ENCODE measurements at places on chromosomes 1 and 21. TPM values are rescaled to one million over a fixed set of nuclear protein-coding genes. Genes with fewer than 3 reads are reported as not detected.
A peak's percentile ranks its signal among the peaks of the same experiment; 100 is the strongest.

The PALMD gene
- 26.6 TPM for polyA plus RNA-seq

DNA sequence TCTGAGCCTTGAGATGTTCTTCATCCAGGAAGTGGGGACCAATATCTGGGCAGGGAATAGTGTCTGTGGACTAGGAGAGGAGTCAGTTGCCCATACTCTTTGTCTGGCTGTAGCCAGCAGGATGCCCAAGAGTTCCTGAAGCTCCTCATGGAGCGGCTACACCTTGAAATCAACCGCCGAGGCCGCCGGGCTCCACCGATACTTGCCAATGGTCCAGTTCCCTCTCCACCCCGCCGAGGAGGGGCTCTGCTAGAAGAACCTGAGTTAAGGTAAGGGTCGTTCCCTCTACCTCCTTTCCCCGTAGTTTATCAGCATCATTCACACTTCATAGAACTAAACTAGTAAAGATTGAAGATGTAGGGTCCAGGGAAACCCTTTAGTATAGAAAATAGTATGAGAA, 3.4 kb upstream of the PPOX start:
- no peak for DNase-seq

DNA sequence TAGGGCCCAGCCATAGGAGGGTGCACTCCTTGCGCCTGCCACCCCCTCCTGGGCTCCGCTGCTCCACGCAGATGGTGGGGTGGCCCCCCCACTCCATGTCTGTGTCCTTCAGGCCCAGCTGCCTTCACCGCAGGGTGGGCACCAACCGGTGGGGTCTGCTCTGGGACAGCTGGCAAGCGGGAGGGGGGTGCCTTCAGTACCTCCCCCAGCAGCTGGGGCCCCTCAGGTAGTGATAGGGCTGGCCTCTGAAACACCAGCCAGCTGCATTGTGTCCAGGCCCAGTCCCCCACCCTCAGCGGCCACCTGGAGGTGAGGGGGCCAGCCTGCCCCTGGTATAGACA, 360 bp downstream of the GJC2 start:
- no peak for DNase-seq

- DNase-seq = no peak
Measured at GRCh38 chr21:36412916-36413315, 27.7 kb downstream of the CHAF1B start.

GRCh38 chr1:58062635-58063034, 483.9 kb downstream of the OMA1 start:
- DNase-seq = no peak

- no peak for DNase-seq
Measured at GRCh38 chr21:39713905-39714304, 31.1 kb upstream of the IGSF5 start.

DNA sequence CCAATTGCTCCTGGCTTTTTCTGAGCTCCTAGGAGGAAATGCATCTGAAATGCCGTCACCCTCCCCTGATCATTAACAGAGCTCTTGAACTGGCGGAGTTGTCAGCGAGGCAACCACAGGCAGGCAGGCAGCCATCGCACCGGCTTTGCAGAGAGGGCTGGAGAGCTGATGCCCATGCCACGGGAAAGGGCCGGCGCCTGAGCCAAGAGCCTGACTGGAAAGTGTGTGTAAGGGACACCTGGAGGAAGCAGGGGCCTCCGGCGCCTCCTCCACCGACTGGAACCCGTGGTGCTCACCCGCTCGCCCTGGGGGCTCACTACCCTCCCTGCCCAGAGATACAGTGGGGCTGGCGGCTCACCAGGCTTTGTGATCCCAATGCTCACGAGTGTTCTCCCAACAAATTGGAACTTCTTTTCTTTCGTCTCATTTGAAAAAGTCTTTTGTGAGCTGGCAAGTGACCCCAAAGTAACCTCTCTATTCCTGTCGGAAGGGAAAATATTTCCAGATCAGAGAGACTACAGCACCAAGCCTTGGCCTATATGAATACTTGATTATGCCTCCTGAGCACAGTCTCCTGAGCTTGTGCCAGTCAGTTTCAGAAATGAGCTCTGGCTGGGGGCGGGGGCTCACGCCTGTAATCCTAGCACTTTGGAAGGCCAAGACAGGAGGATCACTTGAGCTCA, 97.7 kb upstream of the SLC25A33 start:
- DNase-seq = no peak

DNA sequence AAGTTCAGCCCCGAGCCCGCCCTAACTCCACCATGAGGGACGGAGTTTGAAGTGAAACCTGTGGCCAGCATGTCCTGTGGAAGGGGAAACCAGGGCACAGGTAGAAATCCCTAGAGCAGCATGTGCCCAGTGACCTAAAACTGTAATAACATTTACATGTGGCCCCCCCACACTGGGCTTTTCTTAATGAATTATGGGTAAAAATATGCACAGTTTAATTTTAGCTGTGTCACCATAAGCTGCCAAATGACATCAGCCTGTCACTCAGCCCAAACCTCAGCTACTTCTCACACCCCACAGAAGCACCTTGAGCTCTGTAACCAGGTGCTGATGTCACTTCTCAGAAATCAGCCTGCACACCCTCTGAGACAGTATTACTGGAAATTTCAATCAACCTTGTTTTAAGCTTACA, 50.0 kb upstream of the SLC19A1 start:
- no peak for DNase-seq

The OR2W3 gene
- 0.67 TPM for polyA plus RNA-seq

- no peak for DNase-seq
Measured at GRCh38 chr1:232291681-232292080, 338.3 kb downstream of the SIPA1L2 start.

The GPR157 gene
- 23.1 TPM for polyA plus RNA-seq

The SLAMF9 gene
- not detected for polyA plus RNA-seq

GRCh38 chr1:160658162-160658813, 11.4 kb upstream of the SLAMF1 start:
- no peak for DNase-seq

The HSPB7 gene
- polyA plus RNA-seq = 2.0 TPM

DNA sequence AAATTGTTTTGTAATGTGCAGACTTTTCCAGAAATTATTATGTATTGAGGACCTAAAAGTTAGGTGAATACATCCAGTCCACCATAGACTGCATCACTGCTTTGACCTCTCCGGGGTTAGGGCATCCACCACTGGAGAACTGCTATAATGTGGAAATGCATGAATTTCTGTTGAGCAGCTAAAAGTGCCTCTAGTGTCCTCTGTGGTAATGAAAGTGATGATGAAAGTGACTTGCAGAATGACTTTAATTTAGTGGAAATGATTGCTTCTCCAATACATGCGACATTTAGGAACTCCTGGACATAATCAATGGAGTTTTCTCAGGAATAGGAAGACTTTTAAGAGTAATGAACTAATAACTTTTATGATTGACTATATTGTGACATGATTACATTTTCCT, 170.8 kb downstream of the LBR start:
- no peak for DNase-seq

GRCh38 chr1:54475946-54476516, 69.8 kb upstream of the SSBP3 start:
- peak; percentile 70 for DNase-seq

GRCh38 chr1:47701283-47701682, 263.4 kb downstream of the FOXD2 start:
- no peak for DNase-seq

The TCHH gene
- polyA plus RNA-seq = 0.21 TPM

DNA sequence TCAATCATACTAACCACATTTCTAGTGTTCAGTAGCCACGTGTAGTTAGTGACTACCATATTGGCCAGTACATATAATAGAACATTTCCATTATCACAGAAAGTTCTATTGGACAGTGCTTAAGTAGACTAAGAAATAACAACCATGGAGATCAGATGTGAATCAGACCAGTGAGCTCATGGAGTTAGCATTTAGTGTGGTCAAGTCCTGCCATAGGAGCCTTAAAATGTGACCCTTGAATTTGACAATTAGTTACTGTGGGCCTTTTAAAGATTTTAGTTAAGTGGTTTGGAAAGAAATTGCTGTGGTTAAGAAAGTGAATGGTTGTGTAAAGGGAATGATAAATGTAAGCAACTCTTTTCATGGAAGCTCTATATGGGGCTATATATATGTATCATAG, 123.4 kb downstream of the POU2F1 start:
- no peak for DNase-seq

DNA sequence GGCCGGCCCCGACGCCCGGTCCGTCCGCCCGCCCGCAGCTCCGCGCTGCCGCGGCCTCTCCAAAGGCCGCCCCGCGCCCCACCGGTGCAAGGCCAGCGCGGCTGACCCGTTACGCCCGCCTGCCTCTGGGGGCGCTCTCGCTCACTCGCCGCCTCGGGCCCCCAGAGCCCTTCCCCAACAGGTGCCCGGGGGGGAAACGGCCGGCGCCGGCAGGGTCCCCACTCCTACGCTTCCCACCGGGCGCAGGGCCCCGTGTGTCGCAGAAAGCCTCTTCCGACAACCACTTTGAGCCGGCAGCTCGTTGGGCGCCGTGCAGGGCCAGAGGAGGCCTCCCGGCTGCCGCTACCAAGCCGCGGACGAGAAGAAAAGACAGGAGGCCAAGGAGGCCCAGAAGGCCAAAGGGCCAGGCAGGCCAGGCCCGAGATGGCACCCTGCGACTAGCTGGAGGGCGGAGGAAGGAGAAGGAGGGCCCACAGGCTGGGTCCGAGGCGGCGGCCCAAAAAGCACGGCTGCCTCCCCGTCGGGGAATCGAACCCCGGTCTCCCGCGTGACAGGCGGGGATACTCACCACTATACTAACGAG, 64.9 kb upstream of the FCGR2A start:
- peak; percentile 55 for DNase-seq

GRCh38 chr1:53956308-53957168, 10.4 kb downstream of the LRRC42 start:
- DNase-seq = no peak

GRCh38 chr21:43369124-43369523, 57.8 kb downstream of the SIK1 start:
- no peak for DNase-seq

The C4BPA gene
- polyA plus RNA-seq = 0.40 TPM

- DNase-seq = no peak
Measured at GRCh38 chr1:179800481-179800880, 57.4 kb downstream of the FAM163A start.

The CRP gene
- polyA plus RNA-seq = not detected

- DNase-seq = no peak
Measured at GRCh38 chr1:62823556-62823955, 39.6 kb downstream of the ATG4C start.

The PAX7 gene
- polyA plus RNA-seq = not detected

The S1PR1 gene
- 181 TPM for polyA plus RNA-seq

The KCNK1 gene
- 3.6 TPM for polyA plus RNA-seq

- DNase-seq = no peak
Measured at GRCh38 chr1:178633056-178633455, 92.0 kb upstream of the RALGPS2 start.

The PCP4 gene
- 4.6 TPM for polyA plus RNA-seq

DNA sequence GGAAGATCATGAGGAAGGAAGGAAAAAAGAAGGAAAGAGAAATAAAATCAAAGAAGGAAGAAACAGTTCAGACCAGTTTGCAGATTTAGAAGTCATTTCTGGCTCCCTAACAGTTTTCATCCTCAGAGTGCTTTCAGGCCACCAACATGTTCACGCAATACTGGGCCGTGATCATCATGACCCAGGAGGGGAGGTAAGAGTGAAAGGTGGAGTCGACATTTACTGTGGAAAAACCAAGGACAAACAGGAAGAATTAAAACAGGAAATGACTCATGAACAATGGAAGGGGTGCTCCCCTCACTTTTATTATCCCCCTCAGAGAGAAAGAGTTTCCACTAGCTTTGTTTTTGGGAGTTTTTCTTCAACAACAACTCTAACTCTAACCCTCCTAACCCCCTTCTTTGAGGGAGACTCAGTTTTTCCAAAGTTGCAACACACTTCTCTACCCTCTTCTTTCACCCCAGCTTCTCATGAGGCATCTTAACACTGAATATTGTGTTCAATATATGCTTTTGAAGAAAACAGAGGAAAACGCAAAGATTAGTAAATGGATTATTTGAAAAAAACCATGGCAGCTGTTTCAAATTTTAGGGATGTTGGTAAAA, 60.4 kb downstream of the VANGL2 start:
- no peak for DNase-seq

GRCh38 chr1:235831148-235831547, 35.6 kb downstream of the LYST start:
- no peak for DNase-seq

GRCh38 chr1:18116777-18117176, 9.2 kb downstream of the IGSF21 start:
- no peak for DNase-seq

- DNase-seq = no peak
Measured at GRCh38 chr1:227062306-227062705, 122.2 kb downstream of the COQ8A start.

DNA sequence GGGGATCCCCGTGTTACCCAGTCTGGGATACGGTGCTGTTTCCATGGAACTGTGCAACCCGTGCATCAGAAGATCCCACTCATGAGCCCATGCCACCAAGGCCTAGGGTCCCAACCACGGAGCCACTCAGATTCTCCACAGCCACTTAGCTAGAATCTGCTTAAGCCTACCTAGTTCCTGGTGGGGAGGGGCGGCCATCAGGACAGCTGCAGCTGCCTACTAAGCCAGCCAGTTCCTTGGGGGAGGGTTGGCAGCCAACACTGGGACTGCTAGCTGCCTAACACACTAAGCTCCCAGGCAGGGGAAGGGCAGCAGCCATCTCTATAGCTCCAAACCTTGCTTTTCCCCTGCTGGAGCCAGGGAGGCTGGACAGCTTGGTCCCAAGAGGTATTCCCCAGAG, 549.2 kb upstream of the BRINP3 start:
- no peak for DNase-seq

DNA sequence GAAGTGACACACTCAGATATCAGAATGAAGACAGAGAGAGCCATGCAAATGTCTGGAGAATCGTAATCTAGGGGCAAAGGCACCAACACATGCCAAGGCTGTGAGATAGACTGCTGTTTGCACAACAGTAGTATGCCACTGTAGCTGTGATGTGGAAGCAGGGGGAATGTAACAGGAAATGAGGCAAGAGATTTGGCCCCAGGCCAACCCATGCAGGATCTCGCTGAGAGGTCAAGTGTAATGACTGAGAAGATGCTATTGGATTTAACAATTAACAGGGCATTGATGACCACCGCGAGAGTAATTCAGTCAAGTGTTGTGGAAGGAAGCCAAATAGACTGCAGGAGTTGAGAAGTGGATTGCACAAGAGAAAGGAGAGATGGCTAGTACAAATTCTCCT, 107.3 kb upstream of the ST6GALNAC5 start:
- peak; percentile 48 for DNase-seq

The DMBX1 gene
- polyA plus RNA-seq = 0.05 TPM

DNA sequence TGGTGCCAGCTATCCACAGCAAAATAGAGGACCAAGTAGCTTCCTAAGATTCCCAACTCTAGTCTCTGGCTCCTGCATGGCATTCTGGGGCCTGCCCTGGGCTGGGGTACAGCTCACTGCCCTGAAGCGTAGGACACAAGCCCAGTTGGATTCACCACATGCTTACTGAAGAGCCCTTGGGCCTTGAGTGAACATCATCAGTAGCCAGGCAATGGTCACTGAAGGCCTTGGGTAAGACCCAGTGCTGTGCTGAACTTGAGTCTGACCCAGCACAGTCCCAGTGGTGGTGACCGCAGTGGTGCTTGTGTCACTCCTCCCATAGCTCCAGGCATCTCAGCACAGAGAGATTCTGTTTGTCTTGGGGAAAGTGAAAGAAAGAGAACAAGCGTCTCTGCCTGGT, 7.7 kb upstream of the LCE3A start:
- no peak for DNase-seq

GRCh38 chr1:26287033-26287711, 7.3 kb downstream of the SH3BGRL3 start:
- no peak for DNase-seq

Data from right lung (tissue), 10 donors.